ENCODE measurements at places on chromosomes 7 and 10.

DNA sequence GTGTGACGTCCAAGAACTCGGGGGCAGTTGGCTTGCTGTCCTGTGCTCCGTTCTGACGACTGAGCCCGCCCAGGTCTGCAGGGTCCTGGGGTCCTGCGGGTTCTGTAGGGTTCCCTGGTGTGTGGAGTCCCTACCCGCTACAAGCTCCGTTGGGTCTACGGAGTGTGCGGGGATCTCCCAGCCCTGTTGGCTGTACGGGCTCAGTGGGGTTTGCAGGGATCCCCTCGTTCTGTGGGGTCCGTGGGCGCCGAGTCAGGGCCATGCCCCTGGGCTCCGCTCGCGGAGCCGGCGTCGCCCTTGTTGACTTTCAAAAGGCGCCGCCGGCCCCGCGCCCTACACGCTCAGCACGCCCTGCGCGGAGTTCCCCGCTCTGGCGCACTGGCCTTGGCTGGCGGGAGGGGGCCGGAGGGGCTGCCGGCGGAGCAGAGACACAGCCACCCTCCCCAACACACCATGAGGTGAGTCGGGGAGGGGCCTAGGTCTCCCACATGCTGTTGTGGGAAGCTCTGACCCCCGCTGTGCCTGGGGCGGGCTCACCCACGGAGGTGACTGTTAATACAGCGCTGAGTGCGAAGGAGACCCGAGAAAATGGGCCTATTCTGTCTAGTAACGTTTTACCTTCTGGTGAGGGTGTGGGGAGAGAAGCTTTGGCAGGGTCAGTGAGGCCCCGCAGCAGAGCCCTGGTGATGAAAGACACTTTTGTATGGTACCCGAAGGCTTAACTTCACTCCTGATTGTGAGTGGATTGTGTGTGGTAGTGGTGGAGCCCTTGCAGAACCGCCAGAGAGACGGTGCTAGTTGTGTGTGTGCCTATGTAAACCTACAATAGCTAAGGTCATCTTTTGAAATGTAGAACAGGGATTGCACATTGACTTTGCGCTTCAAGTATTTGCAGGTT lies 8.1 kb downstream of the TASOR2 start:
- DNase-seq: peak; percentile 50

- DNase-seq: no peak
These were observed 138.4 kb downstream of the ST7 start for GRCh38 chr7:117091721-117092120.

- DNase-seq: no peak
These were observed 68.7 kb upstream of the PAPSS2 start for GRCh38 chr10:87590705-87591588.

DNA sequence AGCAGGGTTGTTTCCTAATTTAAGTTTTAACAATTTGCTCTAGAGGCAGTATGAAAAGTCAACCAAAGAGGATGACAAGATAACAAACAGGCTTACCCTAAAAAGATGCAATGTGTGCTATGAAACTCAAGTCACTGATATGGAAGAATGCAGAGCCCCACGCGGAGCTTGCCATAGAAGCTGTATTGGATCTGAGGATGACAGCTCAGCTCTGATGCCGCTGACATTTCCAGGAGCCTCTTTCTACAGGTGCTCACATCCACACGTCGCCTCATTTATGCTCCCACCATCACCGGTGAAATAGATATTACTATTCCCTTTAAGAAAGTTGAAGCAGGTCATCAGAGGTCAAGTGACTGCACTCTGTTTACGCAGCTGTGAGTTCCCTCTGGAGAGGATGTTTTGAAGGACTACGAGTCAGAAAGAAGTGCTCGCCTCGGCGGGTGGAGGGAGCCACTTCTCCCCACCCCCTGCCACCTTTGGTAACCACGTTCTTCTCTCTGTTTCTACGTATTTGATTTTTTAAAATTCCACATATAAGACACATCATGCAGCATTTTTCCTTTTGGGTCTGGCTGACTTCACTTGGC lies 275.4 kb downstream of the GLRX3 start:
- DNase-seq: no peak

DNA sequence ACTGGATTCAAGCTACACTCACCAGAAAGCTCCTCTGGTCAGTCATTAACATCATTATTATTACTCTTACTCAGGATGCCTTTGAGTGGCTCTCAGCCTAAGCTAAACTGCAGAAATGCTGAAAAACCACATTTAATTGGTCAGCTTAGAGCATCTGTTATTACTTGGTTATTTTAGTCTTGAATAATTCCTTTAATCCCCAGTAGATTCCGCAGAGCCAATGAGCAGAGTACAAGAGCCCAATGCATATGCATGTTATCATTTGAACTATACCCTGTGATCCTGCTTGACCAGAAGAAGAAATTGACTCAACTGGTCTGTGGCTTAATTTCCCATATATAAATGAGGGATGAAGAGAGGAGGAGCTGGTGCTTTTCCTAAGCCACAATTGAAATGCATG lies 417.6 kb upstream of the C7orf33 start:
- DNase-seq: no peak

DNA sequence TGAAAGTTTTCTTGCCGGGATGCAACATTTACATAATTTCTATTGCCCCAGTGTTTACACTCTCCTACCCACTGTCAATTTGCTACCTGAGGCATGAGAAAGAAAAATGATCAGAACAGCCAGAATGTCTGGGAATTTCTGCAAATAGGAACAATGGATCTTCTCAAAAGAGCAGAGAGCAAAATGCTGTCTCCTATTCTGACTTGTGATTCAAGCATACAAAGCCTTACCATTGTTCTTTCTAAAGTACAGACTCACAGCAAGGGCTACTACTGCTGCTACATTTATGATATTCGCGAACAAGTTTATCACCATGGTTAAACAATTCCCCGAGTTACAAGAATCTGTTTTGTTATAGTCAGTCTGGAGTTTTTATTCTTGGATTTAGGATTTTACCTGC lies 329.9 kb upstream of the CELF2 start:
- no peak for DNase-seq

GRCh38 chr10:78571286-78571685 lies 497.5 kb upstream of the ZMIZ1 start:
- DNase-seq: no peak

DNA sequence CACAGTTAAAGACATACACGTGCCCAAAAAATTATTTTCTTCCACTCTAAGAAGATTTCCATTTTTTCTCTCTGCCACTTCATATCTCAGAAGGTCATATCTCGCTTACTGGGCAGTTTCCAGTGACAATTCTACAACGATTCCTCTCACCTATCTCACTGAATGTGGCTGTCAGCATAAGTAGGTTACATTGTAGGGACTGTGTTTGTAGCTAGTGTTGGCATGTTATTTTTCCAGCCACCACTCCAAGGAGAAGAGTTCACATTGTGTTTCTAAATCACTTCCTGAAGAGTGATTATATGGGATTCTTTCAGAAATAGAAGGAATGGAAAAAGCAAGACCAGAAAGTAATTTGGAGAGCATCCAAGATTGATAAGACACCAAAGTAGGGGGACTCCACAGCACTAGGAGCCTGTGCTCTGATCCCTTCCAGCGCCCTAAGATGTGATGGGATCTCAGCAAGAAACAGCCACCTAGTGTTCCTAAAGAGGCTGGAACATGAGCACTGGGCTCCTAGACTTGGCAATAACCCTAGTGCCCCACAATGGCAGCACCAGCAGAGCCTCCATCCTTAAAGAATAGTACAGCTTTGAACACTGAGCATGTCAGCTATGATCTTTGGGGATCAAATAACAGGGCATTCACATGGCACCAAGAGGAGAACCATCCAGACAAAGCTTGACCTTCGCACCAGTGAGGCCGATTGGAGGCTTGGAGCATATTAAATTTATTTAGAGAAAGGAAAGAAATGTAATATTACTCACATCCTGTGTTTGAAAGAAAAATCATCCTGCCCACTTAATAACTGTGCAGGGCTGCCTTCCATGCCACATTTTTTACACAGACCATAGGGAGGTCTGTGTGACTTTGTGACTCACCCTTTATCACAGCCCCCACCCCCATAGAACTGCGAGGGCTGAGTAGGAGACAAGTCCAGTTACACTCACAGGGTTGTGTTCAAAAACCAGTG lies 51.8 kb downstream of the CAV1 start:
- DNase-seq: no peak

DNA sequence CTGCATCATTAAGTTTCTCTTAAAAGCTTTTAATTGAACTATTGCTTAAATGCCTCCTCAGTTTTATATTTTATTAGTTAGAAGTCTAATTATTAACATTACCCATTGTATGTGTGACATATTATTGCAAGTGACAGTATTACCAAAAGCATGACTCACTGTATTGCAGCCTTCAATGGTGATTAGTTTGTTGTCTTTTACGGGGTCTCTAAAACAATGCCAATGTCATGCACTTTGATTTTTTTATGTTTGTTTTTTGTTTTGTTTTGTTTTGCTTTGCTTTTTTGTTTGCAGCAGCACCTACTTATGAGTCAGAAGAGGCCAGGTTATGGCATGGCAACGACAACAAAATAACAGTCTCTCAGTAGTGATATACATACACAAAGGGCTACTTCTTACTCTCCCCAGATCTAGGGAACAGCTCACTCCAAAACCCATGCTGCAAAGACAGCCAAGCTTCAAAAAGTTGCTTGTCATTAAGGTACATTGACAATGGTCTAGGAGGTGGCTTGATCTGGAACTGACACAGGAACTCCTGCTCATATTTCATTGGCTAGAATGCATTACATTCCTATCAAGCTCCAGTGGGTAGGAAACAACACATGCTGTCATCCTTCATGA lies 293.7 kb upstream of the POM121L12 start:
- no peak for DNase-seq

- no peak for DNase-seq
These were observed 100.3 kb upstream of the ANK3 start for GRCh38 chr10:60490013-60490412.

GRCh38 chr10:103894441-103894864 lies 23.5 kb downstream of the STN1 start:
- DNase-seq: no peak

- DNase-seq: no peak
These were observed 12.2 kb downstream of the PDZD8 start for GRCh38 chr10:117363028-117363427.

DNA sequence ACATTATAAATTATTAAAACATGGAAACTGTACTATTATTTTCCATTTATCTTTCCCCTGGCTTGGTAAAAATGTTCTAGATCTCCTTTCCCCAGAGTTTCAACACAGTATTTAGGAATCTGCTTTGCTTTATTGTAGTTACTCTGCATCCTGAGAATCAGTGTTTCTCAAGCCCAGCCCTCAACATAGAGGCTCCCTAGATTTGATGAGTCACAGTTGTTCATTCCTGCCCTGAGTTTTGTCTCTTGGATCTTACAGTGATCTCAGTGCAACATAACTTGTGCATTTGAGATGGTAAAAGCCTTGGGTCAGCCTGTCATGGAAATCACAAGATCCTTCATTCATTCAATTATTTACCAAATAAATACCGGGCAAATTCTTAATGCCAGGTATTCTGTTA lies 63.0 kb downstream of the VAX1 start:
- DNase-seq: peak; percentile 35

GRCh38 chr10:94172332-94172731 lies 178.6 kb downstream of the PLCE1 start:
- no peak for DNase-seq

DNA sequence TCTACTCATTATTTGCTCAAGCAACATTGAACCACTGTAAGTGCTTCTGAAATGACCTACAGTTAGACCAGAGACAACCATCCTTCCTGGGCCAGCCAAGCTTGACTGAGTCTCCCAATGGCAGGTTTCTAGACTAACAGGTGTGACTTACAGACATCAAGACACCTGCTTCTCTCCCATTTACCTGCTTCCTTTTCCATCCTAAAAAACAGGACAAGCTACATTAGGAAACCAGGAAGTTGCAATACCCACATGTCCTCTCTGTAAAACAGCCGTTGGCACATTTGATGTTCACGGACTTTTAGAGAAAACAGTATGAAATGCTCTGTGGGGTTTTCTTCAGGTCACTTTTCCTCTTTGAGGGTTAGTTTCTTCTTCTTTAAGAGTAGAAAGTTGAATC lies 4.0 kb downstream of the HECW1 start:
- DNase-seq: peak; percentile 23

- DNase-seq: no peak
These were observed 6.2 kb downstream of the BUB3 start for GRCh38 chr10:123160311-123160980.

- DNase-seq: no peak
These were observed 150.4 kb upstream of the RNF32 start for GRCh38 chr7:156490021-156490800.

DNA sequence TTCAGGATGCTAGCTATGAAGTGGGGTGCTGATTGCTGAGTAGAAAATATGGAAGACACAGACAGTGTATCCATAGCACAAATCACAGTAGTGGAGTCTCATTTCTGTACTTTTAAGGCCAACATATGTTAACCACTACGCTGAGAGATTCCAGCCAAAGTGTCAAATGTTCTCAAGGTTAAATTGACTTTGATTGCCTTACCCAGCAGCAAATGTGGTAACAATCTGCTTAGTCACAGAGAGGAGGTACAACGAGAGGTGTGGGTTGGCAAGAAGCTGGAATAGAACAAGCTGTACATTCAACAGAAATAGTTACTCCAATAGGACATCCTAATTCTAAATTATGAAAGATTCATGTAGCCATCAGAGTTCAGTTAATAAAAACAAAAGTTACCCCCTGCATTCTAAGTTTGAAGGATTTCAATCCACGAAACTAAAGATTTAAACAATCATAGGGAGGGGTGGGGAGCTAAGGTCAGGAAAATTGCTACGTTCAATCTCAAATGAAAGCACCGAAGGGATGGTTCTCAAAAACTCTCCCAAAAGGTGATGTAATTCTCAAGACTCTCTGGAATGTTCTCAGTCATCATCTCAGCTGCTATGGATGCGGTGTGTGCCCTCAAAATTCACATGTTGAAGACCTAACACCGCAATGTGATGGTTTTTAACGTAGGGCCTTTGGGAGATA lies 137.0 kb downstream of the ETV1 start:
- DNase-seq: no peak

DNA sequence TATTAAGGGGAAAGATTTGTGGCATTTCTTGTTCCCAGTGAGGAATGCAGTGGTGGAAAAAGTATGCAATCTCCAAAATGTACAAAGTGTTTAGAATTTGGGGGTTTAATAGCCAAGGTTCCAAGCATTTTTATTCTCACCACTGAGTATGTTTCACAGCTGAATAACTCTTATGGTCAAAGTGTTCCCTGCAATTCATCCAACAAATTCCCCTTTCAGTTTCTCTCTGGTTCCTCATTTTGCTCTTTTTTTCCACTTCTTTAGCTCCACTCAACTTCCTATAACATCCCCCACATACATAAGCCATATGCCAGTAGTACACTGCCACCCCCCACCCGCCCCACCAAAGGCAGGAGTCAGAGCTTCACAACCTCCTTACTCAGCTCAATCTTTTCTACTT lies 4.6 kb downstream of the HECW1 start:
- peak; percentile 77 for DNase-seq

All from suppressor macrophage treated with lipopolysaccharide for 4 hours (primary cell).